ENCODE measurements at places on chromosomes 4 and X.

DNA sequence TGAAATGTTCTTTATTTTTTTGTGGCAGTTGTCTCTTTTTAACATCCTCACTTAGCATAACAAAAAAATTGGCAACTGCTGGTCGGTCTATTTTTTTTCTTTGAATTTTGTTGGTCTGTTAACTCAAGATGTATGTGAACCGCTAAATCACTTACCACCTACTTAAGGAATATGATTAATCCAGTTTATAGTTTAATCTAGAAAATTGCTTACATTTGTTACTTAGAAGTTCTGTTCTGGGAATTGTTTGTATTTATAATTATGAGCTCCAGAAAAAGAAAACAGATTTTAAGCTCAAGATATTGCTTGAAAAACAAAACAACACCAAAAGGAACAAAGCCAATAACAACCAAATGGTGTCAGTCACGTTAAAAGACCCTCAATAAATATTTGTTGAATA, 66.1 kb upstream of the KLHL13 start:
- DNase-seq, result no peak

DNA sequence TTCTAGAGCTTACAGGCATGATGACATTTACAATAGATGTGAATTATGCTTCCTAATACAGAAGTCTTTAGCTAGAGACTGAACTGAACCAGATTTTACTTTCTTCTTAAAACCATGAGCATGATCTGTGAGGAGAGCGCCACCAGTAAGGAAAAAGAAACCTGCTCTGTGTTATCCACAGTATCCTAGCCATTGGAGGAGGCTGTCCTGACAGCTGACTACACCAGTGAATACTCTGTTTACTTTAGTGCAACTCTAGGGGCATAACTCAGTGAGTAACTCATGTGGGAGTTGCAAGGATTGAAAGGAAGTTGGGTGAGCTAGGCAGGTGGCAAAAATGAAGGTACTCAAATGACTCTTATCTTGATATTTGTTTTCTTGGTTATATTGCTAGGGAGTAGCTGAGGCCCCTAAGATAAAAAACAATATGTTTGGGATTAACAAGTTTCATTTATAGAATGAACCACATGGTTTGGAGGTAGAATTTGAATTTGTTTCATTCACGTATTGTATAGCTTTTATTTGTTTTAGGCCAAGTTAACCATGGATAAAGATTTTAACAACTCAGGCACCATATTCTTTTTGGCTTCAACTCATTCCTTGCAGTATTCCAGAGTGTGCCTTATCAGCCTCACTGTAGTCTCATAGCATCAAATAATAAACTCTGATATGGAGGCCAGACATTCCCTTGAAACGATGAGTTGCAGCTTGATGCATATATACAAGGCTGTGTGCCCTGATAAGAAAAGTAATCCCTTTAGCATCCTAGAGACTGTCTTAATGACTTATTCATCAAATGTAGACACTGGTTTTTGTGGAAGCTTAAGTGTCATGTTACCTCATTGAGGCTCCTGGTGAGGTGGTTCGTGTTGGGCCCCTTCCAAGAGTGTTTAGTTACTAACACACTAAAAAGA, 2.5 kb downstream of the BMP3 start:
- DNase-seq, result no peak

DNA sequence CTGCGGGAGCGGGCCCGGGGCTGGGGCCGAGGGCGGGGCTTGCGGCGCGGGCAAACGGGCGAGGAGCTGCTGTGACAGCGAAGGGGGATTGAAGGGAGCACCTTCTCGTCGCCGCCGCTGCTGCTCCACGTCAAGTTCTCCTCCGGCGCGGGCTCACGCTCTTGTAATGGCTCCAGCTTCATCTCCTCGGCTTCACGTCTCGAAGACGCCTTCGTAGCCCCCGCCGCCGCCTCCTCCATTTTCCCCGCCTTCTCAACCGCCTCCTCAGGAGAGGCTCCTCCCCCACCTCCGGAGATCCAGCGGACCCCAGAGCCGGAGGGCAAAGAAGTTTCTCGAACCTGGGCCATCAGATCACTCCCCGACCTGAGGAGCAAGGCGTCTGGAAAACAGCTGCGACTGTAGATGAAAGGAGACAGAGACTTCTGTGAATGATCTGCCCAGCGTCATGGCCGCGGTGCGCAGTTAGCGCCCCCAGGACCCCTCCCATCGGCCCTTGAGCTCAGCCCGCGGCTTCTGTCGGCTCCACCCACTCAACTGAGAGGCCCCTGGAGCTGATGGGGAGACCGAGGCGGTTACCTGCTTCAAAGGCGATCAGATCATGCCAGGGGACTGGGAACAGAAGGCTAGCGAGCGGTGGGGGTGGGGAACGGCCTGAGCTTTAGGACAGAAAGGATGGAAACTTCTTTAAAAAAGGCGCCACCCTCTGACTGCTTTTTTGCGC, 895 bp downstream of the USP51 start:
- DNase-seq, result peak; percentile 3

DNA sequence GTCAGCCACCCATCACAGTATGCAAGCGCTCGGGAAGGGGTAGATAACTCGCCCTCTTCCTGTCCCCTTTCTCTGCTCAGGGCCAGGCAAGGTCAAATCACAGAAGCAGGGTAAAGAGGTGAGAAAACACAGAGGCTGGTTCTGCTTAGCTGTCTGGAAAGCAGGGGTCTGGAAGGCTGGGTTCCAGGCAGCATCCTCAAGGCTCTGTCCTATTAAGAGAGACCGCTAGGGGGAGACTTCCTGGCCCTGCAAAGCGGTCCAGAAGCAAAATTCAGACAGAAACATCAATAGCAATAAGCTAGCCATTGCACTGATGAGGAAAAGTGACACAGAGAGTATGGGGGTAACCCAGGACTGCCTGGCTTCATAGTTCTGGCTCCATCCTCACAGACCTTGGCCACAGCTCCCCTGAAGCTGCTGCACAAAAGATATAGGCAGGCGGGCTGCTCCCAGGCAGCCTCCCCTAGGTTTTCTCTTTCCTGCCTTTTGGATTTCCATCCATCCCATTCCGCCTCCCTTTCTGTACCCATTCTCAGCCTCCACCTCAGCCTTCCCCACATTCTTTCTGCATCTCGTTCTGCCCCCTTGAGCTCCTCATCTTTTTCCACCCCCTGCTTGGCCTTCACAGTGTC, 308.5 kb downstream of the EVC2 start:
- no peak for DNase-seq

DNA sequence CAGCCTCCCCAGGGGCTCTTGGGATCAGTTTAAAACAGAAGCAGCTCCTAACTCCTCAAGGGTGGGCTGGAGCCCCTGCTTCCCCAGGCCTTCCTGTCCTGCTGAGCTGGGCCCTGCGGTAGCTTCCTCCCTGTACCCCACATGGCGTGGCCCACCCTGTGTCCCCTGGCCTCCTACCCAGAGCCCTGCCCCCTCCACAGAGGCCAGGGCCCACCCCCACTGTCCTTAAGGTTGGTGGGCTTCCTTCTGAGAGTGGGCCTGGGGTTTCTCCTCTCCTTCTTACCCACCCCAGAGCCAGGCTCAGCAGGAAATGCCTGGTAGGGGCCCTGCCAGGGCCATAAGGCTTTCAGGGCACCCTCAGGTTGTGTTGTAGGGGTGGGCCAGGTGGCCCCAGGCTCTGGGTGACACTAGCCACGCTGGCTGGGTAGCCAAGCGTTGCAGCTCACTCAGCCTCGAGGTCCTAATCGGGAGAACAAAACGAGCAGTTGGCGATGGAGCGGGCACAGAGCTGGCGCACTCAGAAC, 11.6 kb downstream of the SH3BP2 start:
- no peak for DNase-seq

GRCh38 chr4:100188829-100189228, 1.4 kb downstream of the DDIT4L start:
- no peak for DNase-seq

All from HS-27A (cell line).